ENCODE measurements at places on chromosomes 2 and 18.

DNA sequence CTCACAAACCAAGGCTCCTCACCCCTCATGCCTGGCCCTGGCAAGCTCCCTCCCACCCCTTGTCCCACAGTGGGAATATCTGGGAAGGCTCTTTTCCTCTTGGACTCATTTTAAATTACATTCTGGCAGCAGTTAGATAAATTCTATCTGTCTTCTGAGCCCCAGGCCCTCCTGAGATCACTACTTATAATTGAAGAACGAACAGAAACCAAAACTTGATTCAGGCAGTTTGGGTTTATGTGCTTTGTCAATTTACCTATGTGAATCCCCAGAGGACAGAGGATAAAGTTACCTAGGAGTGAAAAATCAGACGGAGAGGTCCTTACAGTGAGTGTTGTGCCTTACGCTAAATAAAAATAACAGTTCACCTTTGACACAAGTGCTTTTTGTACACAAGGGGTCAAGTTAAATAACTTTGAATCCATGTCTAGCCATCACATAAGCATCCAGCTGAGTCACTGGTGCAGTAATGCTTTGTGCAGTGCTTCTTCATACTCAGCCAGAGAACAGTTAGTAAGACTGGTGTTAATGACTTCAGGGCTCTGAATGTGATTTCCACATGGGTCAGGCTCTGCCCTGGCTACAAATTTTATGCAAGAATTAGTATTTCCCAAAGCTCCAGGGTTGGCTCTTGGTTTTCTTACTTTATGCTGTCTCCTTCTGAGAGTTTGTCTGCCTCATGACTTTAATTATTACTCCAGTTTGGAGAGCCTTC is 329.3 kb downstream of the INSIG2 start:
- DNase-seq, result peak; percentile 47

DNA sequence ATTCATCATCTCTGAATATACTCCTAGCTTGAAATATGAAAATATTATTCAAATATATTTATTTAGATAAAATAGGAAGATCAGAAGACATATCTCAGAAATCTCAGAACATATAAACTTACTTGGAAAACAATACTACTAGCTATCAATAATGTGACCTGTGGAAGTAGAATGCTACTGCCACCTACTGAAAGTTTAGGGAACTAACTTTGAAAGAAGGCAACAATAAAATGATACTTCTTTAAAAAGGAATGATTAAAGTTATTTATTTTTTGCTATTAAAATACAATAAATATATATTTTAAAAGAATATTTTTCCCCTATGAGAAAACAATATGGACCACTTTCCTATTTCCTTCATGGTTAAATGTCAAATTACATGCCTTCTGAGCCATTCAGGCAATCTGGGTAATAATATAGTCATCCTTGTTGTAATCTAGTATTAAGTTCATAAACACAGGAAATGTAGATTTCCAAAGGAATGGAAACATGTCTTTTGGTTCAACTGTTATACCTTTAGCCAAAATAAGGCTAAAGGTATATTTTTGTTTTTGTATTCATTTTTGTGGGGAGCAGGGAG is 26.0 kb downstream of the ACADL start:
- peak; percentile 17 for DNase-seq

GRCh38 chr2:139911160-139911559 is 1131.0 kb upstream of the NXPH2 start:
- DNase-seq, result no peak

DNA sequence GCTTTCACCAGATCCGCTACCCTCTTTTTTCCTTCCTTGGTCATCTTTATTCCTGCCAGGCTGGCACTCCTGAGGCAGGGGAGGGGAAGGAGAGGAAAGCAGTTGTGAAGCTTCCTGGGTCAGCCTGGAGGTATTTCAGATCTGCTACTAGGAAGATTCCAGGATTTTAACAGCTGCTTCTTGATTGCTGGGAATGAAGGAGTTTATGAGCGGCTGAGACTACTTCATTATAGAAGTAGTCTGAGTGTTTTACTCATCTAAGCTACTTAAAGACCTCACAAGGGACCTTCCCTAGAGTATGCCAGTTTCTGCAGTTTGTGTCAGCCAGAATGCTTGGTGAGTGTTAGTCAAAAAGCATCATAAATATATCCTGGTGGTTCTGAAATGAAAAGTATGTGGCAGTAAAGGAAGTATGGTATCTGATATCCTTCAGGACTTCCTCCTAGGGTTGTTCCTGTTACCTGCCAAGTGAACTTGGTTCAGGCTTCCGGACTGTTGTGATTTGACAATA is 1.9 kb downstream of the TANC1 start:
- DNase-seq, result no peak

DNA sequence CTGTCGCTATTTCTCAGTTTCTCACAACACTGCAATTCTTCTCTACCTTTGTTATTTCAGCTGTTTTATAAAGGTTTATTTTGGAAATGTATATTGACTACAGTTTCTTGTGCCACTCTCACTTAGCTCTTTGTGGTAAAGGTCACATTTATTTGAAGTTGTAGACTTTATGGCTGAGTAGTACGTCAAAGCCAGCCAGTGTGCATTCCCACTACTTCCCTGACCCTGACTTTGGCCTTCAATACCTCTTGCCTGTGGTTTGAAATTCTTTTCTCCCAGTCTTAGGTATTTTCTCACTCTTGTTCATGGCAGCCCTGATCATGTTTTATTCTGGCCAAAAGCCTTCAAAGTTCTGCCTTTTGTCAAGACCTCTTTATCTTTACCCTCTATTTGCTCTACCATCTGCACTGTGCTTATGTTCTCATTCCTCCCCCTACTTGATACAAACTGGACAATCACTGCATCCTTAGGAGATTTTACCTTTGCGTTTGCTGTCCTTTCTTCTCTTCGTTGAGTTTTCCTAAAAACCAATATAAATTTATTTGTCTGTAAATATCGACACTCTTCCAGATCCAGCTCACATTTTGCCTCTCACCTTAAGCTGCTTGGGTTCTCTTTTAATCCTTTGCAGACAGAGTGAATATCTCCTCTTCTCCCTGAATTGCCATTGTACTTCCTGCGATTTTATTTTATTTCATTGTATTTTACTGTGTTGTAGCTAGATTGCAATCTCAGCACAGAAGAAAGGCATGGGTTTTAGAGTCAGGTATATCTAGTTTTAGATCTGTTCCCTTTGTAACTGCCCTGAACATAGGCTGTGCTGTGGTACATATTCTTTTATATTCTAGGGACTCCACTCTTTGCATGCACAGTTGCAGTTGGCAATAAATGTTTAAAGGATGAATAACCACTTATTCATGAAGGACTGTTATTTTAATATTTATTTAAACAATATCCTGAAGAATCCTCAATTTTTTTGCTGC is 31.2 kb downstream of the GULP1 start:
- no peak for DNase-seq

- no peak for DNase-seq
These were observed 739.5 kb downstream of the SOCS6 start for GRCh38 chr18:71028285-71028762.

GRCh38 chr18:13028869-13029268 is 37.7 kb downstream of the CEP192 start:
- DNase-seq, result no peak

GRCh38 chr2:231227310-231228162 is 29.1 kb downstream of the ARMC9 start:
- DNase-seq, result peak; percentile 69

DNA sequence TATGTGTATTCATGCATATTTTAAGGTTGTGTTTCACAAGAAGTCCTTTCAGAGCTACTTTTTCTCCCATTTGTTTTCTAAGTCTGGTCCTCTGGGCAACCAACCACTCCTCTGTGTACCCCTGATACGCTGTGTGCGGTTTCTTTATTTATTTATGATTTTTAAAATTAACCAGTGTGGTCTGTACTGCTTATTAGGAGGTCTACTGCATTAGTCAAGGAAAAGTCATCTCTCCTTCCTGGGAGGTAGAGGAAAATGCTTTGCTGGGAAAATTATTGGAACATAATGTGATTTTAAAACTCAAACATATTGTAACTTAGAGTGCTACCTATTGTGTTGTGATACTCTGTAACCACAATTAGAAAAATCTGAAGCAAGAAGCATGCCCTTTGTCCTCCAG is 1404.3 kb downstream of the SUCLG1 start:
- no peak for DNase-seq

- no peak for DNase-seq
These were observed 55.9 kb upstream of the ATL2 start for GRCh38 chr2:38432820-38433606.

DNA sequence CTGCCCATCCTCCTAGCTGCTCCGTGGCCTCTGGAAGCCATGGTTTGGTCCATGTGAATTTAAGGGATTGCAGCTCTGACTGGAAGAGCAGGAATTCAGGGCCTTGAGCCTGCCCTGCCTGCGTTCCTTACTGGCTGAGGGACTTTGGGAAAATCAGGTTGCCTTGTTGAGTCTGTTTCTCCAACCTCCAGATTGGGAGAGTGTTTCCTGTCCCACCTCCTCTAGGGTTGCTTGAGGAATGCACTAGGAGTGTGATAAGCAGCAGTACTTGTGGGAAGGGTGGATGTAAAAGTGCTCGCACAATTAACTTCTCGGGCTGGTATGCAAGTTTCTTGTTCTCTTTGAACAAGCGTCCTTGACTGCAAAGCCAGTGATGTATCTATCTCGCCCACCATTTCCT is 84.4 kb upstream of the YWHAQ start:
- no peak for DNase-seq

DNA sequence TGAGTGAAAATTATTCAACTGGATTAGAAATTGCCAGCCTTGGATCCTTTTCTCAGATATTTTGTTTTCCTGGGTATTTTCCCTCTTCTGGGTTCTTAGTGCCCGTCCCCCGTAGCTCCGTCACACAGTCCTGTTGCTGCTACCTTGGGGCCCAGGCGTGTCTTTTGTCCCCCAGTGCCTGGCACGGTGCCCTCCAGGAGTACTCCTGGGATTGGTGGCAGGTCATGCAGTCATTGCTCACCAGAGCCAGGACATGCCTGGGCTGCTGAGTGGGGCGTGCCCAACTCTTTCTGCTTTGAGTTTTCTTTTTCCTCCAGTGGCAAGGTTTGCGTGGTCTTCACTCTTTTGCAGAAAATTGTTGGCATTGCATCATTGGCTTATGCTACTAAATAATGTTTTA is 275.2 kb downstream of the AGAP1 start:
- DNase-seq, result no peak

GRCh38 chr2:14554849-14555545 is 77.5 kb upstream of the LRATD1 start:
- DNase-seq, result no peak

- no peak for DNase-seq
These were observed 110.9 kb downstream of the MTCL1 start for GRCh38 chr18:8816220-8816619.

GRCh38 chr2:195682077-195682476 is 25.1 kb downstream of the SLC39A10 start:
- no peak for DNase-seq

DNA sequence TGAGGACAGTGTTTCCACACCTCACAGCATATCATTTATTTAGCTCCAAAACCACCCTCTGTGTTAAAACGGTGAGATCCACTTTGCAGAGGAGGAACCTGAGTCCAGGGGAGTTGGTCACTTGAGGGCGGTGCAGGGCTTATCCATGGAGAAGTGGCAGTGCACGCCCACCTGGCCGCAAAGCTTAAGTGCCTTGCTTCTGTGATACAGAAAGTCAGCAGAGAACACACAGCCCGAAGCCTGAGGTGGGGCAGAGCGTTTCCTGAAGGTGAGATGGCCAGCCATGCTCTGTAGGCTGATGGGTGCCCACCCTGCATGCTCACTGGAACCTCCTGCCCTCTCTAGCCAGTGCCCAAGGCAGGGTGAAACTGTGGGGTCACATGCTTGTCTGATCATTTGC is 87.3 kb downstream of the SH3RF3 start:
- DNase-seq, result no peak

DNA sequence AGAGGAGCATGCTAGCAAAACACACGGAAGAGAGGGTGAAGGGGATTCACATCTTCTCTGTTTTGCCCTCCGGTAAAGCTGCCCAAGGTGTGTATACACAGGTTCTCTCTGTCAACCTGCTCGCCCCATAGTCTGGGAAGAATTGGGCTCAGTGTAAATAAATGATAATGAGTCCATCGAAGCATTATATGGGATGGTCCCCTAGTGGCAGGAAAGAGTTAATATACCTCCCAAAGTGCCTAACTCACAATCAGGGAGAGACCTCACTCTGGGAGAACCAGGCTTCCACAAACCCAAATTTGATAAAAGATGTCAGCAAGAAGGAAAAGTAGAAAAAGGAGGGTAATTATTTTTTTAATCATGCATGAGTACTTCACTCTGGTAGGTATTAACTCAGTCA is 262.2 kb upstream of the ZNF521 start:
- DNase-seq, result no peak

Measured in stromal cell of bone marrow (primary cell).